ENCODE measurements at places on chromosomes 6 and 20.
A peak's percentile ranks its signal among the peaks of the same experiment; 100 is the strongest.

DNA sequence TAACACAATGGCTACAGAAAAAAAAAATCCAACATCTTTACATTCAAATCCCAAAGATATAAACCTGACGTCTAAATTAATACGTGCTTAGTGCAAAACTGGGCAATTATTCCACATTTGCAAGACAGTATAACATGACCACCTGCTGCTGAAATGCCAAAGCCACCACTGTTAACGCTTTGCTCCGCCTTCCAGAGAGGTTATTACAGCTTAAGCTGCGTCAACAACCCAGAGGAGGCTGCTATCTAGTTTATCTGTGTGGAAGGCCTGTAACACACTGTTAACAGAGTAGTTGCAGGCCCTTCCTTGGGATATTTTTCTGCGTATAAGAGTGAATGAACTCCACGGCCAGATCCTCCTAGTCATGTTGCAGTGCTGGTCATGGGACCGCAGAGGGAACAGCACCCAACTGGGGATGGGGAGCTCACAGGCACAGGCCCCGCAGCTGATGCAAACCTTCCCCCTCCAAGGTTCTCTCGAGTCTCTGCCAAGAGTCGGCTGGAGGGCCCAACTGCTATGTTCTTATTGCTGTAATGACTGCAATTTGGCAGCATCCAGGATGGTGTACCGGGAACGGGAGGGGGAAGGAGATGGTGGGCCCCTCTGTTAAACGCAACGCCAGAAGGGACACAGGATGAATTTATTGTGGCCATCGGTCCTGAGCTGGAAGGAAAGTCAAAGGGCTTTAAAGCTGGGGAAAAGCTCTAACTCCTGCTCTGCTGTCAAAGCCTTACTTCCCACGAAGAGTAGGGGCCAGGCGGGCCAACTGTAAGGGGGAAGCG is 993 bp upstream of the NCOA7 start:
- DNase-seq = peak; percentile 89

DNA sequence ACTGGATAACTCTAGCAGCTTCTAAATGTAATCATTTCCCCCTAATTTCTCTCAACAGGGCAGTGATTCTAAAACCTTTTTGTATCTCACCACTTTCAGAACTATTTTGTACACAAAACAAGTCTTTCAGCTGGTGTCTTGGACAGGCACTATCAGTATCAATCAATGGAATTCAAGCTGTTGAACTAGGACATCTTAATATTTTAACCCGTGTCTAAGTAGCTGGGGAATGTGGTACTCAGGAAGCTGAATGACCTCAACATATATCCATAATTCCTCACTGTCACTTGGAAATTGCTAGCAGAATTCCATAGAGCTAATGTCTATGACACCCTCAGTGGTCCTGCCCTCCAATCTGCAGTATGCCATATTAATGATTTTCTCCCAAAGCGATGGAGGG is 24.5 kb downstream of the ADAT2 start:
- DNase-seq = no peak

DNA sequence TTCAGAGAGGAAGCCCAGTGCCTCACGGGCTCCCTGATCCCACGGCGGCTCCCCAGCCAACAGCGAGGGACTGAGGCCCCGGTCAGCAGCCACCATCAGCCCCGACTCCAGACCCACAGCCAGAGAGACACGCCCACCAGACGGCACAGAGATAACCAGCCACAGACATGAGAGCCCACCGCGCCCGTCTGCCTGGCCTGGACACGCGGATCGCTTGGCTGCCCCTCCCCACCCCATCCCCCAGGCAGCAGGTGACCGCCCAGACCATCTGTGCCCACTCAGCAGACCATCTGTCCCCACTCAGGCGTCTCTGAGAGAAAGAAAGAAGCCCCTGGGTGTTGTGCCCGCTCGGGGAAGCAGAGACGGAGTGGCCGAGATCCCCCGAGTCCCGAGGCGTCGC is 55.5 kb upstream of the CHRNA4 start:
- DNase-seq = no peak

GRCh38 chr6:40380271-40380670 is 206.9 kb downstream of the LRFN2 start:
- no peak for DNase-seq

- DNase-seq = peak; percentile 93
Observed at GRCh38 chr20:21505161-21505809, 8.6 kb downstream of the NKX2-2 start.

GRCh38 chr6:20577173-20577688 is 43.0 kb downstream of the CDKAL1 start:
- DNase-seq = no peak
